ENCODE measurements at places on chromosomes 3 and 15.

DNA sequence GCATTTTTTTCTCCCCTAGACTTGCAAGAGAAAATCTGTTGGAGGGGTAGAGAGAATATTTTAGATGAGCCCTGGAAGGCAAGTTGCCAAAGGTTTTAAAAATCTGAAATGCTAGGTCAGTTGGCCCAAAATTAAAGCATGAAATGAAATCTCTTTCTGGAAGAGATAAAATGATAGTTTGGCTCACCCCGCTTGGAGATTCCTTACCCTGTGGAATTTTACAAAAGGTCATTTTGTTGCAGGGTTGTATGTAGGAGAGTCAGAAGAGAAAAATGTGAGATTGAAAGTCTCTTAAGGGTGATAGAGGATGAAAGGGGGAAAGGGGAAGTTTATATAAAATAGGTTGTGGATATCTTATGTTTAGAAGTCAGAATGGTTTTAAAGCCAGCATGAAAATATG lies 277.8 kb downstream of the CD47 start:
- no peak for DNase-seq

DNA sequence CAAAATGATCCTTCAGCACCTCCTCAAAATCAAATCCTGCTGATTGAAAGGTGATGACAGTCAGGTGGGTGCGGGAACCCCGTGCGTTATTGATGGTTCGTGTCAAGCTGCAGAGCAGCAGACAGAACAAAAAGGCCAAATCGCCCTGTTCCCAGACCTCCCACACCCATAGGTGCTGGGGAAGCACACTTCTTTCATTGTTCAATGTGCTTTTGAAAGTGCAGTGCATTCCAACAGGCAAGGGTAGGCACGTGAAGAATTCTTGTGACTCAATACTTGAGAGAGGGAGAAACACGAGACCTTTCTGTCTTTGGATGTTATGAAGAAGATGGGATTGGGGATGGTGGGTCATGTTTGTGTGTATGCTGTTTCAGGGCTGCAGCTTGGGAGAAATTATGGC lies 514.0 kb downstream of the MCTP2 start:
- no peak for DNase-seq

DNA sequence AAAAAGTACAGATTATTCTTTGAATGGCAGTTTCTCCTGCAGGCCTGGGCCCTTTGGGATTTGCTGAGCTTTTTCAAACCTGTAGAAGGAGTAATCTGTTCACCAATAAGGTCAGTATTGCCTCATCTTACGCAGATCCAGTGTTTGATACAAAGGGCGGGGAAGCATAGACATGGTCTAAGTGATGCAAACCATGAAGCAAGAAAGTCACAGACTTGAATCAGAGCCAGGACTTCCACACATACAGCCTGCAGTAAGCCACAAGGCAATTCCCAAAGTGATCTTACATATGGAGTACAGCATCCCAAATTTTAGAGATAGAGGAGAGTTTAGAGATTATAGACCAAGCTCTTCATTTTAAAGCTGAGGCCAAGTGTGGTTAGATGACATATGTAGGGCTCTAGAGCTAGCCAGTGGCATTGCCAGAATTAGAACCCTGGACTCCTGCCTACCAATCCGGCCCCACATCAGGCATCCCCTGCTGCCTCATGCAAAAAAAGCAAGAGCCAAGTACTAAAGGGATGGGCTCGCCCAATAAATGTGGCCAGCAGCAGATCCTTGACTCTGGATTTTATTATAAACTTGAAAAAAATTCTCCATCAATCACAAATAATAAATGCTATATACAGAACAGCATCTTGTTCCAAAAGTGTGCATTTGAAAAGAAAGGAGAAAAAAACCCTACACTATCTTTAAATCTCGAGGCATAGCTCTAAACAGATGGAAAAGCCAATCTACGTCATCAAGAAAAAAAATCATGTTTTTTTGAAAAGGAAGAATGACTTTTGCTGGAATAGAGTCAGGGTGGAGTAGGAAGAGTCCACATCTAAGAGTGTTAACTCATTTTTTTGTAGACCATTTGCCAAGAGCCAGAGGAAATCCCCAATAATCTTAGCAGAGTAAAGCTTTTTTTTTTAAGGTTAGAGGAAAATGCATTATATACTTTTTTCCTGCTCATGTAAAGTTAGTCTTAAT lies 24.0 kb downstream of the ABI3BP start:
- no peak for DNase-seq

- DNase-seq: no peak
These were observed 8.5 kb downstream of the MFN1 start for GRCh38 chr3:179355996-179356395.

DNA sequence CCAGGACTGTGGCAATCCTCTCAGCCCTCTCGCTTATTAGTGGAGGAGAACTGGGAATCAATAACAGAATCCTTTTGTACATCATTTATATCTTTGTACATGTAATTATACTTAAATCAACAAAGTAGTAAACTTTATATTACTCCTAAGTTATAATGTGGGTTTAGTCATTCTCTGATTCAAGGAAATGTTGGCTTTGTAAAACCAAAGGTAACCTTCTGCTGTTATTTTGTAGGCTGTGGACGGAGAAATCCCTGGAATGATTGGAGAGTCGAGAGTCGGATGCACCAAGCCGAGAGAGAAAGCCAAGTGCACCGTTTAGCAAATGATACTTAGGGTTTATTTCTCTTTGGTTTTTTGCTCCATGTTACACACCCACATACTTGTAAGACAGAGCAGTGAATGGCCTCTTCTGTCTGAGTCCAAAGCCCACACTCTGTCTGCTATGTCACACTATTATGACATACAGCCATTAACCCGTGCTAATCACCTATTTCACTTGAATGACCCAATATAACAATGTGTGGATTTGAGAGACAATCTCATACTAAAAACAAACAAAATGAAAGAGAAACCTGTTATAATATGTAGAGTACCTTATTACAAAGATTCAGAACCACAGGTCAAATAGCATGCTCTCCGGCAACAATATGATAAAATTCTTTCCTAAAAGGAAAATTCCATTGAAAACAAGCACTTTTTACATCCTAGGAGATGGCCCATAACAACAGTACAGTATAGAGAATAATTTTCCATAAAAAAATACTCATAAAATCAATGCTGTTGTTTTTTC lies 72.2 kb downstream of the MECOM start:
- DNase-seq: no peak

GRCh38 chr3:94158512-94158911 lies 95.7 kb downstream of the NSUN3 start:
- DNase-seq: no peak

- no peak for DNase-seq
These were observed 68.5 kb downstream of the FMN1 start for GRCh38 chr15:33125894-33126537.

GRCh38 chr3:158794936-158795518 lies 6.8 kb upstream of the MFSD1 start:
- DNase-seq: no peak

DNA sequence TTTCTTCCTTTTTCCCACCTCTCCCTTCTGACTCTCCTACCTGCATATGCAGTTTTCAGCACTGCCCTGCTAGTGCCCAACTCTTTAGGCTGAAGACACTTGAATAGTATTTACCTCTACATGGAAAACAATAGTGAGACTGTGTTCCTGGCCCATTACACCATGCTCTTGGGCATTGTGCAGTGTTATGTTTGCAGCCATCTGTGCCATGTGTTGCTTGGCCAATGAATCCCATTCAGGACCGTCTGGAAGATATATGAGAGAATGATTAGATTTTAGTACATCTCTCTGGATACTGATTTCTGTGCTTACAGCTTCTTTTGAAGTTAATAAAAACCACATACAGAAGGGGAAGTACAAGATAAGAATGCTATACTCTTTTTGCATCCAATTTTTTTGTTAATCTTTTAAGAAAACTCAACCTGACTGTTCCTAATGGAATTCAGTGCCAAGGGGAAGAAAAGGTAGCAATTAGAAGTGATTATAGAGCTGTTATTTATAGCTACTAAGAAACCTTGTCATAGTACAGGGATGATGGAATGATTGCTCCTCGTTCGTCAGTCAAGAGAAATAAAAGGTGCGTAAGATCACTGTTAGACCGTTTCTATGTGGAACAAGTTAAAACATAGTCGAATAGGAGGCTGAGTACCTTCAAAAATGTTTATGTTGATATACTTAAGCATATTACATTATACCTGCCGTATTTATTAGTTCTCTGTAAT lies 58.9 kb downstream of the TMEM41A start:
- DNase-seq: no peak

- DNase-seq: no peak
These were observed 148.5 kb upstream of the PDZRN3 start for GRCh38 chr3:73773233-73773632.

DNA sequence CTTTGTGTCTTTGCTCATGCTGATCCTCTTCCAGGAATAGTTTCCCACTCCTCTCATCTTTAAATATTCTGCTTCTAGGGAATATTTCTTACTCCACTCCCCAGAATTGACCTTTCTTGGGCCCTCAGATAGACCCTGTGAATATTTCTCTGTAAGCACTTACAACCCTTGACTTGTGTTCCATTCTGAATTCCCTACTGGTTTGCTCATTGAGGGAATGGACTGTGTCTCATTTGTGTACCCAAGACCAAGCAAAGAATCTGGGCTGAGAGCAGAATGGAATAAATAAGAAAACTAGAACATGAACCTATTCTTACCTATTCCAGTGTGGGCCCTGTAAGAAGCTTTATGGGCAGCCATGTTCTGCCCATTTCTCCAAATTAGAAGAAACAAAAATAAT lies 72.7 kb upstream of the TSPAN3 start:
- no peak for DNase-seq

GRCh38 chr3:96017556-96017955 lies 796.8 kb upstream of the EPHA6 start:
- no peak for DNase-seq

DNA sequence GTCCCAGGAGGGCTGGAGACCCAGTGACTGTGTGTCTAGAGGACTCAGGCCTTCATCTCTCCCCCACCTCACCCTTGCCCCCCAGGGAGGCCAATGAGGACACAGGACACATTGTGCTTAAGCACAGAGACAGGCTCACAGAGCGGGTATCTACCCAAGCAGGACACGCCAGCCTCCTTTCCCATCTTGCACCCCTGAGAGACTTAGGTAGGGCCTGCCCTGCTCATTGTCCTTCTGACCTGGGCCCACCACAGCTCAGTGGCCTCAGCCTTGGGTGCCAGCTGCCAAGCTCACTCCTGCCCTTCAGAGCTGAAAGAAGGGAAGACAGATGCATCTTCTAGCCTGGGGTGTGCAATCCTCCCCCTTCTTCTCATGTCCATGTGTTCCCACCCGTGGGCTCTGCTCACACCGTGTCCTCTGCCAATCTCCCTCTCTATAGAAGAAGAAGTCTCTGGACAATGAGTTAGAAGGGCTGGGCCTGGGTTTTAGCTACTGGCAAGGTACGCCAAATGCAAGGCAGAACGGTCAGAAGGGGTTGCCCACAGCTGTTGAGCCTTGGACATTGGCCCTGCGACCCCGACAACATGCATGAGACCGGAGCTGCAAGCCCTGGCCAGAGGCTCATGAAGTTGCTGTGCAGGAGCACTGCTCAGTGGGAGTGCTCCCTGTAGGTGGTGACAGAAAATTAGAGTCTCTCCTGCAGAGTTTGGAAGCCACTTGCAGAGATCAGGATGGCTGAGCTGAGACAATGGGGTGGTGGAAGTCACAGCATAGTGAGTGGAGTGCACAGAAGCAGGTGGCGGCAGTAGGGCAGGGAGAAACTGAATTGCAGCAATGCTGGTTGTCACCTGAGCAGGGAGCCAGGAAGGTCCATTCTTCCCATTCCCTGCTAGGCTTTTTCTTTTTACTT lies 32.8 kb downstream of the ACSBG1 start:
- DNase-seq: no peak

DNA sequence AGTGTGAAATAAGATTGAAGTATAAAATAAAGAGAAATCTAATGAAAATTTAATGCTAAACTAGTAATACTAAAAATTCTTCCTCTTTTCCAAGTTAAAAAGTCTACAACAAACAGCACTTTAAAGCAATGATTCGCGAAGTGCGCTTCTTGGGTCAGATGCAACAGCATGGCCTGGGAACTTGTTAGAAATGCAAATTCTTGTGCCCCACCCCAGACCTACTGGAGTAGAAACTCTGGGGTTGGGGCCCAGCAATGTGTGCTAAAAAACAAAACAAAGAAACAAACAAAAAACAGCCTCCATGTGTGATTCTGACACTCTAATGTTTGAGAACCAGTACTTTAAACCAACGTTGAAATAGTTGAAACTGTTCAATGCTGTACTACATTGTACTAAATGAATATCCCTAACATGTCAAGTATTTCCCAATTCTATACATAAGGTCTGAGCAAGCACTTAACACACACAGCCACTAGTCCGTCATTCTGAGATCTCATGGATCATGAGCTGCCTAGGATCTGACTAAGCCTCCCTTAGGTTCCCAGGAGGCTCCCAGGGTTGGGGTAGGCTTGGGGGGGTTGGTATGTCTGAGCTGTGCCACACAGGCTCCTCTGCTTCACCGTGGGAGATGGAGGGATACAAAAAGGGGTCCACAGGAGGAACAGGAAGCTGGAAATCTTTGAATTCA lies 6.1 kb downstream of the RASGRP1 start:
- no peak for DNase-seq

- DNase-seq: no peak
These were observed 23.3 kb downstream of the IL17RD start for GRCh38 chr3:57141719-57142410.

- no peak for DNase-seq
These were observed 491.4 kb downstream of the TUSC7 start for GRCh38 chr3:117200962-117201361.

- DNase-seq: no peak
These were observed 37.0 kb upstream of the CPOX start for GRCh38 chr3:98630416-98630815.

DNA sequence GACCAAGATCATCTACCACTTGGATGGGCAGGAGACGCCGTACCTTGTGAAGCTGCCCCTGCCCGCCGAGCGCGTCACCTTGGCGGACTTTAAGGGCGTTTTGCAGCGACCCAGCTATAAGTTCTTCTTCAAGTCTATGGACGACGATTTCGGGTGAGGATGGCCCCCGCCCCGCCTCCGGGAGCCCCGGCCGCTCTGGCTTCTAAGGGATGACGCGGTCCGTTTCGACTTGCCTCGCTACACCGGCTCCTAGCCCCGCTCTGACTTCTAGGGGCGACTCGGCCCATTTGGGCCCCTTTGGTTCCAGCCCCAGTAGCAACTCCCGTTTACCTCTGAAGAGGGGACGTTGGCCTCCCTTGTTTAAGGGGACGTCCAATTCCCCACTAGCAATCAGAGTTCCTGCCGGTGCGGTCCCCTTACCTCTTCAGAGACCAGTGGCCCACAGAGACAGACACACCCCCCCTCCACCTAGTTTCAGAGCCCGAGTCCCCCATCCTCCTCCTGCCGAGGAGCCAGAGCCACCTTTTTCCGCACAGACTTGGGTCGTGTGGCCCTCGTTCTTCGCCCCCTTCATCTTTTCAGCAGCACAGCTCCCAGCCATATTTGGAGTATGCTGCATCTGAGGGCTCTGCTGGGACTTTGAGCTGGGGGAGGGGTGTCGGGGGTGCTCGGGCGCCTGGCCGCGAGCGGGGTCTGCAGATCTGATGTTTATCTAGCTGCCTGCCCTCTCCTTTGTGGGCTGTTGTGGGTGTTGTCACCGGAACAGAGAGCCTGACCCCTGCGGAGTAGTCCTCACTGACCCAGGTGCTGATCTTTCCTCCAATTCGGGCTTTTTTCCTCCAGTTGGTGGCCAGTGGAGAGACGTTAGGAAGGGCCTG lies 706 bp downstream of the DVL3 start:
- no peak for DNase-seq
